ENCODE measurements at places on chromosomes 13 and 19. TPM values are rescaled to one million over a fixed set of nuclear protein-coding genes. Genes with fewer than 3 reads are reported as not detected.

Gene ERICH4
- not detected for polyA plus RNA-seq

Gene CCDC122
- 0.79 TPM for polyA plus RNA-seq

Gene PSG6
- 0.42 TPM for polyA plus RNA-seq

Gene LHB
- polyA plus RNA-seq, result not detected

Gene MED16
- 3.6 TPM for polyA plus RNA-seq

Gene PTPRH
- polyA plus RNA-seq, result not detected

Gene KLK13
- polyA plus RNA-seq, result not detected

Gene SMIM7
- 215 TPM for polyA plus RNA-seq

Gene SLITRK5
- polyA plus RNA-seq, result 1.4 TPM

Gene GRIK5
- polyA plus RNA-seq, result 0.40 TPM

Gene PRX
- polyA plus RNA-seq, result not detected

Gene IL12RB1
- not detected for polyA plus RNA-seq

Gene SIGLEC8
- polyA plus RNA-seq, result not detected

Gene FBXO27
- polyA plus RNA-seq, result 2.7 TPM

Gene EPN1
- 1.4 TPM for polyA plus RNA-seq

Gene COL4A1
- 176 TPM for polyA plus RNA-seq

Gene MAMSTR
- 1.9 TPM for polyA plus RNA-seq

Gene PLEKHF1
- polyA plus RNA-seq, result not detected

Gene OR7C1
- polyA plus RNA-seq, result 0.09 TPM

Data from Purkinje cell (primary cell).